ENCODE measurements at places on chromosomes 4 and X. TPM values are rescaled to one million over a fixed set of nuclear protein-coding genes. Genes with fewer than 3 reads are reported as not detected.

- DNase-seq = no peak
These were observed 28.1 kb downstream of the MCUB start for GRCh38 chr4:109588176-109588575.

GRCh38 chr4:11732155-11732554, 303.5 kb upstream of the HS3ST1 start:
- no peak for DNase-seq

FAM9C gene
- total RNA-seq = 0.31 TPM

IL2 gene
- not detected for total RNA-seq

TMEM150C gene
- total RNA-seq = 90.0 TPM
